ENCODE measurements at places on chromosomes 7 and 10.

- no peak for DNase-seq
These were observed 4.2 kb downstream of the NRBF2 start for GRCh38 chr10:63137306-63137705.

- no peak for DNase-seq
These were observed 669.5 kb upstream of the GRM3 start for GRCh38 chr7:85974176-85974575.

DNA sequence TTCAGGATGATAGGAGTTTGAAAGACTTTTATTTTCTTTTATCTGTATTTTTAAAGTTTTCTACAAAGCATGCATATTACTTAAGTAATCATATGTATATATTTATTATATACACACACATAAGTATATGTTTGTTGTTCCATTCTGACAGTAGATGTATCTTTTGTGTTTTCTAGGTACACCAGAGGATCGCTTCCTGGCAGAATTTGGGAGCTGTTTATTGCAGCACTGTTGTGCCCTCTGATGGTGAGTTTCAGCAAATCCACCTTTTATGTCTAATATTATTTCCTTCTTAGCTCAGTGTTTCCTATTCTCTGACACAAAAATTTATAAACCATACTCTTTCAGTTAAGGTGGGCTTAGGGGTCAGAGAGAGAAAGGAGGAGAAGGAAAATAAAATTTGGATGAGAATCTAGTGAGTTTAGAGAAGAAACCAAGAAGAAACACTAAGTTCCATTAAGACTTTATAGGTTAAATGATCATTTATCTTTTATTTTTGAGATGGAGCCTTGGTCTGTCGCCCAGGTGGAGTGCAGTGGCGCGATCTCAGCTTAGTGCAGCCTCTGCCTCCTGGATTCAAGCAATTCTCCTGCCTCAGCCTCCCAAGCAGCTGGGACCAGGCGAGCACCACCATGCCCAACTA lies 59.2 kb upstream of the OIT3 start:
- peak; percentile 28 for DNase-seq

GRCh38 chr10:110827410-110827809 lies 44.3 kb upstream of the PDCD4 start:
- no peak for DNase-seq

DNA sequence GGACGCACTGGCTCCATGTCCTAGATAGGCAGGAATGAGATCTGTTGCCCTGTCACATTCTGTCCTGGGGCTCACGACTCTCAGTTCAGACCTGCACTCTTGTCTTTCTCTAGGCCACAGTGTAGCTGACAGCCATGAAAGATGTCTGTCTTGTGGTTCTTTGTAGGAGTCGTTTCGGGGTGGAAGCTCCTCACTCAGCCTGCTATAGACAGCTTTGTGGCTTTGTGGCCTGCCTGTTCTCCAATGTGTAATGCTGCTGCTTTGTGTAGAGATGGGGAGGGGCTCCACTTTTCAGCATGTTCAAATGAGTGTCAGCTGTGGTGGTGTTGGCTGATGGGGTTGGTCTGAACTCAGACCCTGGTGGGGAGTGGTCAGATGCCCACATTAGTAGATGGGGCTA lies 410.7 kb downstream of the ACTR3B start:
- DNase-seq = no peak

- no peak for DNase-seq
These were observed 188.0 kb downstream of the FRMD4A start for GRCh38 chr10:14142606-14143250.

- DNase-seq = no peak
These were observed 37.7 kb downstream of the CDK13 start for GRCh38 chr7:39987641-39988347.

GRCh38 chr7:156903232-156903909 lies 10.4 kb upstream of the LMBR1 start:
- no peak for DNase-seq

DNA sequence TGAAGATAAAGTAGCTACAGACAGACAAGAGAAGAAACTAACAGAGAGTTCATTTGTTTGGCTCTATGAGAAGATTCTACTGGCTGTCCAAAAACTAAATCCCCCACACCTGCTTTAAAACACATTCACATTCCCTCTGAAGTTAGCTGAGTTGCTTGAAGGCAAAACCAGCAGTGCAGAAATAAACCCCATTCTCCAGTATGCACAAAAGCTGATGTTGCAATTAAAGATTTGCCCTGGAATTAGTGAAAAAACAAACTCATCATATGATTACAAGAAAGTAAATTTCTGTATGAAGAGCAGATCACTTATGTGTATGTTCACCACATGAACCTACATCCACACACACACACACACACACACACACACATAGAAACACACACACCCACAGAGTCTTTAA lies 9.3 kb upstream of the CAV1 start:
- DNase-seq = no peak

GRCh38 chr7:128770233-128770632 lies 5.4 kb downstream of the OPN1SW start:
- DNase-seq = no peak

- no peak for DNase-seq
These were observed 18.5 kb upstream of the CFAP46 start for GRCh38 chr10:132960631-132961419.

- no peak for DNase-seq
These were observed 3.9 kb upstream of the PVRIG start for GRCh38 chr7:100215895-100216294.

DNA sequence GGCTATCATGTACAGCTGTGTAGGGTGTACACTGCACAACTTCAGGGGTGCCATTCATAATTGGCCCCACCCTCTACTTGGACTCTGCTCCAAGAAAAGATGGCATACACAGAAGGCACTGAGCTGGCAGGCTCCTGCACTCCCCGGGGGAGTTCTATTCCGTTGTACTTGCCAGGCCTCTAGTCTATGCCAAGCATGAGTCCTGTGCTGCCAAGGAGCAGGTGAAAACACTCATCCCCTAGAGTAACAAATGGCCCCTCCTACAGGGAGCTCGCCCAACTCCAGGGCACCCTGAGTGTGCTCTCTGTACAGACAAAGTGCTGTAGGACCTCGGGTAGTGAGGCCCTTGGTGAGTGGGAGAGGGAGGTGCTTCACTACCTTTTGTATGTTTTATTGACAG lies 127.2 kb downstream of the SLIT1 start:
- no peak for DNase-seq

GRCh38 chr10:78529262-78529661 lies 495.6 kb downstream of the RPS24 start:
- no peak for DNase-seq

DNA sequence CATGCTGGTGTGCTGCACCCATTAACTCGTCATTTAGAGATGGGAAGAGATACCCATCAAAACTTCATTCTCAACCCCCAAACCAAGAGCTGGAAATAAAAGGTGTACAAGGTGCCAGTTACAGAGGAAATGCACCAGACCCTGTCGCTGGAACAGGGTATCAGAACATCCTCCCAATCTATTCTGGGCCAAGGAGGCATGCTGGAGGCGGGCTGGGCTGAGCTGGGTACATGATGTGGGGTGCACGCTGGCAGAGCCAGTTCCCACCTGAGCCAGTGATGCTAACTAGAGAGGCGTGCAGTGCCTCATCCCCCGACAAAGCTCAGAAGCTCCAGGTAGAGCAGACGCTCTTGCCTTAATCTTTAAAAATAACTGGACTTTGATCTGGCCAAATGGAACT lies 70.1 kb downstream of the NPSR1 start:
- no peak for DNase-seq

DNA sequence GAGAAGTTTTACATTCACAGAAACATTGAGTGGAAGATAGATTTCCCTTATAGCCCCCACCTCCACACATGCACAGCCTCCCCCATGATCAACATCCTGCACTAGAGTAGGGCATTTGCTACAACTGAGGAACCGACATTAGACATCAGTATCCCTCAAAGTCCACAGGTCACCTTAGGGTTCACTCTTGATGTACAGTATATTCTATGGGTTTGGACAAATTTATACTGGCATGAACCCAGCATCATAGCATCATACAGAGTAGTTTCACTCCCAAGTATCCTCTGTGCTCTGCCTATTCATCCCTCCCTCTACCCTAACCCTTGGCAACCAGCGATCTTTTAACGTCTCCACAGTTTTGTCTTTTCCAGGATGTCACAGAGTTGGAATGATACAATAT lies 64.4 kb downstream of the VSTM4 start:
- no peak for DNase-seq

DNA sequence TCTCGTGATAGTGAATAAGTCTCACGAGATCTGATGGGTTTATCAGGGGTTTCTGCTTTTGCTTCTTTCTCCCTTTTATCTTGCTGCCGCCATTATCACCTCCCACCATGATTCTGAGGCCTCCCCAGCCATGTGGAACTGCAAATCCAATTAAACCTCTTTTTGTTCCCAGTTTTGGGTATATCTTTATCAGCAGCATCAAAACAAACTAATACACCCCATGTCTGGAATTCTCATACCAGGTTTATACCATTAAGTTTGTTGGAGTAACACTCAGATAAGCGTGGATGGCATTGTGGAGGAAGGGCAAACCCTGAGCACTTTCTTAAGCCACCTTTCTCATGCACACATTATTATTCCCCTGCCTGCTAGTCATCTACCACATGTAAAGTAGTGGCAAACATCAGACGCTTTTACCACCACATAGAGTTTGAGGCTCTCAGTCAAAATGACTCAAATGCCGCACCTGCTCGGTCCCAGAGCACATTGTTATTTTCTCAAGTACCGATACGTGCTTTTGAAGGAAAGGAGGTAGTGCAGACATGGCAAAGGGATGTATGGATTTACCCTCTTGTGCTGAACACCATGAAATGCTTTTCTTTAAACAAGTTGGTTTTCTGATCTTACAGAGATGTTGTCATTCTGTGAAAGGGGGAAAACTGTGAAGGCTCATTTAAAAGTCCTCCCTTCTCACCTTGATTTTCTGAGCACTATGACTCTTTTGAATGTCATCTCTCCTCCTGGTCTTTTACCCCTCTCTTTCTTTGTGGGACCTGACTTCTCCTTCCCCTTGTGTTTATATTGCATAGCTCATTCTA lies 429.7 kb downstream of the EXOC4 start:
- no peak for DNase-seq

DNA sequence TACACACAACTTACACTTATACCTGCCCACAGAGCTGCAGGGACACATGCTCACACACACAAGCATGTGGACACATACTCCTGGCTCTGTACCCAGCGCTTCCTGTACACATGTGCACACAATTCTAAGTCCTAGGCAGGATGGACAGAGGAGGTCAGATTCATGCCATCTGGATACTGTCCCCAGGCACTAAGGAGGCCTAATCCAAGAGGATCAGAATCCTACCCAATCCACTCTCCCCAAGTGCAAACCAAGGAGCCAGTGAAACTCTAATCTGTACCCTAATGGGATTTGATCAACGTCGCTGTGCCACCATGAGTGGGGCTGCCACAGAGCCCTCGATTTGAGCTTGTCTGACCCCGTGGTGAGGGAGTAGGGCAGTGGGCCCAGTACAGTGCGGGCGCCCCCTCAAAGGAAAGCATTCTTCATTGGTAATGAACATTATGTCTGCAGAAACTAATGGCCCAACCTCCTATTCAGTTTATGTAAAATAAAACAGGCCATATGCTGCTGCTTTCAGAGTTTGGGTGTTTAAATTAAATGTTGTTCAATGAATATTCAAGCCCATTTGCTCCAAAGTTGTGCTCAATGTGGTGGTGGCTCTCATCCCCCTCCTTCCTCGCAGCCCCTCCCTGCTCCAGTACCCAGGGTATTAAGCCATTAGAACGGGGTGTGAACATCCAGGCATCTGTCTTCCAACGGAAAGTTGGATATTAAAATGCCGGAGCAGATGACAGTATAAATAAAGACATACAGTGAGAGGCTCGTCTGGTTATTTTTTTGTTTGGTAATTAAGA lies 26.4 kb downstream of the RPS24 start:
- no peak for DNase-seq

GRCh38 chr10:124461642-124462347 lies at the start of gene LHPP:
Gene LHPP, plus strand, starts transcription at chr10:124461823. Its CDS starts 40 bp downstream, at chr10:124461863.
- peak; percentile 30 for DNase-seq

DNA sequence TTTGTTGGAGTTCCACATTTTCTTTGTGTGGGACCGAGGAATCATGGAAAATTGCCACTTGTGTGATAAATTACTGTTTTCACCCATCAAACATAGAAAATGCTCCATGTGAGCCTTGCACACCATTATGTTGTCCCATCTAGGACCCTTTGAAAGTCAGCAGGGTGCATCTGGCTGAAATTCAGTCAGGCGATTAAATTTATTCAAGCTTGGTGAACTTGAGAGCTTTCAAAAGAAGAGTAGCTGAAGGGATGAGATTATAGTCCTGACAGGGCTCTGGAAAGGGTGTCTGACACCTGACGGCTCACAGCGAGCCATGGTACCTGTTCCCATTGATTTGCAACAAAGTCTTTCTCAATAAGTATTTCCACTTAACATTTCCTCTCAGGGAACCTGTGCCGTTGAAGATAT lies 399.7 kb upstream of the ETV1 start:
- no peak for DNase-seq

- no peak for DNase-seq
These were observed 710.1 kb downstream of the PARD3 start for GRCh38 chr10:34104829-34105572.

DNA sequence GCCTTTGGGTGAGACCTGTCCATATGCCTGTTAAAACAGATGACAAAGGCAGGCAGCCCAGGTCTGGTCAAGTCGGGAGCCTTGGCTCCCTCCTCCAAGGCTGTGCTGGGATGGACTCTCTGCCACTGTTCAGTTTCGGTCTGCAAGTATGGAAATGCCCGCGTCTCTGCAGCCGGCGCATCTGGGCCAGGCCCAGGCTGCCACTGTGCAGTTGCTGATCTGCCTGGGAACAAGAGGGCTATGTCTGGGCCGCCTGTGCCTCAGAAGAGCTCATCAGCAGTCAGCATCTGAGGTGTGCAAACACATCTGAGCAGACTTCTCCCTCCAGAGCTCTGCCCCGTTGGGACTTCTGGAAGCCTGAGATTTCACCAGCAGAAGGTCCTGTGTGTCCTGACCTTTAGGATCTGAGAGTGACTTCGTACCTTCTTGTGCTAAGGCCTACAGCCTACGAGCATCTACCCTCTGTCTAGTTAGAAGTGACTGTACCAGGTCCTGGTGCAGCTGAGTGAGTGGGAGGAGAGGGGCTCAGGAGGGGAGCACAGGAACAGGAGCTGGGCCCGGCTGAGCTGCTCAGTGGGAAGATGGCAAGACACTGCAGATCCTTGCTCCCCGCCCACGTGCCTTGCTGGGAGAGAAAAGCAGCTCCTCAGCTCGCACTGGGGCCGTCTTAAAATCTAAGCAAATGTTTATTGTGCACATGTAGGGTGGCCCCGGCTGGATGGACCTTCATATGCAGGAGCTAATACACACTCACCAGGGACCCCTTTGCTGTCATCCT lies 50.9 kb downstream of the DOCK1 start:
- no peak for DNase-seq

DNA sequence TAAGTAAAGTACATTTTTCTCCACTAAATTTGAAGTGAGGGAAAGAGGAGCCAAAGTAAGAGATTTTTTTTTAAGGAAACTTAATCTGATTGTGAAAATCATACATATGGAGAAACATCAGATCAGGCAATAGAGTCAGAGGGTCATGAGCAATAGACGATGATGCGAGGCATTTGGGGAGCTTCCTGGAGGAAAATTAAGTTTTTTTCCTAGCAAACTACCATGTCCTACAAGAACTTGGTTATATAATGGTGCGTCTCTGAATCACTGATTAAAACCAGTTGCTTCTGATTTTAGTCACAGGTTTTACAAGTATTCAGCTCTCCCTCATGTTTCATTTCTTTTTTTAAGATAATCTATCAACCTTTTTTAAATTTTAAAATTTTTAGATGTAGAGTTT lies 52.1 kb upstream of the MTURN start:
- DNase-seq = peak; percentile 30

Data from HS-5 (cell line).